ENCODE measurements at places on chromosomes 16 and 17.

GRCh38 chr16:88650749-88651275, at the start of gene CYBA:
CYBA (minus strand) TSS chr16:88651053; CDS start chr16:88651013, 40 bp downstream.
- DNase-seq: no peak

DNA sequence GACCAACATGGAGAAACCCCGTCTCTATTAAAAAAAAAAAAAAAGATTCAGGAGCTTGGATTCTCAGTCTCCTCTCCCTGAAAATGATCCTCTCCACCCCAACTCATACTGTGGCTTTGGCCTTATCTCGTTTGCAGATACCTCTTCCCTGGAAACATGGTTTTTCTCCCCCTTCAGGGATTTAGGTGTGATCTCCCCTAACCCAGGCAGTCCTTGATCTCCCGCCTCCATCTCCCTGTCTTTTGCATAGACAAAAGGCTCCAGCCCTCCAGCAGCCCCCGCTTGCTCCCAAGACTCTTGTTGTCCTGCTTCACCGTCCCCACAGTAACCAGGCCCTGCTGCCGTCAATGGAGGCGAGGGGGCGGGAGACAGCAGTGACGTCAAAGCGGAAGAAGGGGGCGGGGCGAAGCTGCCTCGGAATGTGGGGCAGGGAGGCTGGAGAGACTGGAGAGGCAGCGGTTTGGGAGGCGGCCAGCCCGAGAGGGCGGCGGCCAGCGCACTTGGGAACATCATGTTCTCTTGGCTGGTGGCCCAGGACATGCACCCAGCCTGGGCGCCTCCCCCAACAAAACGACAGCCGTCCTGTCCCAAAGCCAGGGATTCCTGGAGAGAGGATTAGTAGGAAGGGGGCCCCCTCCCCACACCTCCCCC, 1.9 kb upstream of the PER1 start:
- no peak for DNase-seq

- no peak for DNase-seq
Observed at GRCh38 chr16:60123392-60124023, 1389.4 kb upstream of the GOT2 start.

GRCh38 chr17:69326377-69327059, 415 bp downstream of the ABCA5 start:
- DNase-seq: peak; percentile 55

DNA sequence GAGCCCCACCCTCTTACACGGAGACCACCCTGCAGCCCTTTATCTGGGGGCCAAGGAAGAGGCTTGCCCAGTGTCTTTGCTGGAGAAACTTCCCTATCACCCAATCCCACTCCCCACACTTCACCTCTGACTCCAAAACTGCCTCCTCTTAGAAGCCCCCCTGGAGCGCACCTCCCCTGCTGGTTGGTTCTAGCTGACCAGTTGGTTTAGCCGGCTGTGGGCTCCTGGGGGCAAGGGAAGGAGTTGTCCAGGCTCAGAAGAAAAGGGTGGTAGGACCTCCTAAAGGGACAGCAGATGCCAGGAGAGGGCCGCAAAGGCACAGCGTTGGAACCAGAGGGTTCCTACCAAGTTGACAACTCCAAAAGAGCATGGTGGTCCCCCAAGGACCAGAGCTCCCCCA, 2.0 kb downstream of the BCAR1 start:
- no peak for DNase-seq

- no peak for DNase-seq
Observed at GRCh38 chr17:74031316-74032090, 172.0 kb upstream of the RPL38 start.

DNA sequence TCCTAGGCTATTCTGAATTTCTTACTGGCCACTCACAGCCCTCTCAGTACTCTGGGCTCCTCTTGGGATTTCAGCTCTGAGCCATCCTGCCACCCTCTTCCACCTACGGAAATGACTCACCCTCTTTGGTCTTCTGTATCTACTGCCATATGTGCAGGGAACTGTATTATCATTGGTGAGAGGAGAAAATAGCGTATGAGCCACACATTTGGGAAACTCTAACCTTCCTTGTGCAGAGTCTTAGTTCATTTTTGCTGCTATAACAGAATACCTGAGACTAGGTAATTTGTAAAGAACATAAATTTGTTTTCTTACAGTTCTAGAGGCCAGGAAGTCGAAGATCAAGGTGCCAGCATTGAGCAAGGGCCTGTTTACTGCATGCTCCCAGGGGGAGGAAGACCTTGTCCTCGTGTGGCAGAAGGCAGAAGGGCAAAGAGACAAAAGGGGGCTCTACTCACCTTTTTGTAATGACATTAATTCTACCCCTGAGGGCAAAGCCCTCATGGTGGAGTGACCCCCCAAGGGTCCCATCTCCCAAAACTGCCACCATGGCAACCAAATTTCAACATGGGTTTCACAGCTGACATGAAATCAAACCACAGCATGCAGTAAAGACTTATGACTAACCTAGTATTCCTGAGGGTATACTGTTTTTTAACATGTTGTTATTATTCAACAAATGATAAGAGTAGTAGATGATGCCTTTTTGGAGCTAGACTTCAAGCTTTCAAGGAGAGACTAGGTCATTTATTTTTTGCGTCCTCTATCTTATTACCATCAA, 191.8 kb downstream of the PRKCA start:
- no peak for DNase-seq

- DNase-seq: no peak
Observed at GRCh38 chr17:83149761-83150251, 70.4 kb downstream of the METRNL start.

GRCh38 chr16:85759136-85759535, 8.2 kb upstream of the C16orf74 start:
- DNase-seq: no peak

- no peak for DNase-seq
Observed at GRCh38 chr17:66283971-66284370, 18.4 kb upstream of the PRKCA start.

Data from NCI-H1092 (cell line).